NCI-H1694 (cell line): ENCODE measurements at places on chromosomes 2 and 18.

GRCh38 chr2:203155406-203155805, 83.4 kb upstream of the CYP20A1 start:
- DNase-seq = no peak

- DNase-seq = peak; percentile 73
These were observed at the start of gene SPOPL for GRCh38 chr2:138501425-138502254. TSS of gene SPOPL (plus strand) at chr2:138501770. CDS start at chr2:138550217, 48,447 bp downstream.

GRCh38 chr2:27138111-27138510, 1.1 kb downstream of the PRR30 start:
- DNase-seq = no peak

GRCh38 chr2:74383254-74383653, 3.1 kb upstream of the DCTN1 start:
- no peak for DNase-seq

DNA sequence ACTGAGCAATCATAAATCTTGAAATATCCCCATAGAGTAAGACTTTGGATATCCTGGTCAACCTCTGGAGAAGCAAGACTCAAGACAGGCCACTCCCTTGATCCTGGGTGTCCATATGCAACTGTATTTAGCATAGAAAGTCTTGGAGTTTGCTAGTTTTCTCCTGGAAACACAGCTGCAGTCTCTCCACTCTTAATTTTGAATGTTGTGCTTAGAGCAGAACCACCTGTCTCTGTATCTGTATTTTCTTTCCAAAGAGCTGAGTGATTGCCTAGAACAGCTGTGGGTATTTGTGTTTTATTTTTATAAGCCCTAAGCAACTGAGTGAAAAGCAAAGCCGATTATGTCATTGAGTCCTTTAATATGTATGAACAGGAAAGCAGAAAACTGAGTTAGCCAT, 64.1 kb upstream of the ADAM23 start:
- DNase-seq = peak; percentile 18

DNA sequence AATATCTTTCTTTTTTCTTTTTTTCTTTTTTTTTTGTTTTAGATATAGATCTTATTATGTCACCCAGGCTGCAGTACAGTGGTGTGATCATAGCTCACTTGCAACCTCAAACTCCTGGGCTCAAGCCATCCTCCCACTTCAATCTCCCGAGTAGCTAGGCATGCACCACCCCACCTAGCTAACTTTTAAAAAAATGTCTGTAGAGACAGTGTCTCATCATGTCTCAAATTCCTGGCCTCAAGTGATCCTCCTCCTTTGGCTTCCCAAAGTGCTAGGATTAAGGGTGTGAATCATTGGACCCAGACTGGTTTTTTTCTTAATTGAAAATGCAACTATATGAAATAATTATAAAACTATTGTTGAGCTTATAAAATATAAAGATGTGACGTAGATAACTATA, 9.8 kb upstream of the ZCCHC2 start:
- DNase-seq = no peak

DNA sequence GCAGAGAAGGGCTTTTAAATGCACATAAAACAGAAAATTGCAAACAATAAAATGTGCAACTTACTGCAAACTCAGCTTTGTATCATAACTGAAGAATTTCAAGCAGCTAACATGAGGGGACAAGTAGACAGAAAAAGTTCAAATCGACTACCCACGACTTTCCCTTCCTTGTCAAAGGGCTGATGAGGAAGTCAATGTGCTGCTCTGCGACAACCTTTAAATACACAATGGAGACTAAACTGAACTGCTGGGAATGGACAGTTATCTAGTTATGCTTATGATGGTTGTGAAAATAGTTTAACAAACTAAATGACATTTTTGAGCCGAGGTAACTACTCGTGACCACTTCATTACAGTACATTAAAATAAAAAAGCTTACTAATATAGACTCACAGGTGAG, 84.1 kb downstream of the INO80D start:
- DNase-seq = no peak

DNA sequence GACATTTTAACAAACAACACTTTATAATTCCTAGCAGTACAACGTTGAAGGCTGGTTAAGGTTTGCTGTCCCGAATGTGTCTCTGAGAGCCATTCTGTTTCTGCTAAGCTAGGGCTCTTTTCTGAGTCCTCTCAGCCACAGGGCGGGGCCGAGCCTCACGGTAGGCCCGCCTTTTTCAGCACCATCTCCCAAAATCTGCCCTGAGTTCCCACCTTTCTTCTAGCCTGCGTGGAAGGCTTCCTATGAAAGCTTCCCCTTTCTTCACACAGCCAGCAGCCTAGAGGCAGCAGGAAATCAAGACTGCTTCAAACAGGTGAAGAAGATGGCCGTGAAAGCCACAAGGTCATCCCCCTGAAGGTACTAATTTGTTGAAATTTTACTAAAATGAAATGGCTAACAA, 255.5 kb downstream of the CDH2 start:
- no peak for DNase-seq

DNA sequence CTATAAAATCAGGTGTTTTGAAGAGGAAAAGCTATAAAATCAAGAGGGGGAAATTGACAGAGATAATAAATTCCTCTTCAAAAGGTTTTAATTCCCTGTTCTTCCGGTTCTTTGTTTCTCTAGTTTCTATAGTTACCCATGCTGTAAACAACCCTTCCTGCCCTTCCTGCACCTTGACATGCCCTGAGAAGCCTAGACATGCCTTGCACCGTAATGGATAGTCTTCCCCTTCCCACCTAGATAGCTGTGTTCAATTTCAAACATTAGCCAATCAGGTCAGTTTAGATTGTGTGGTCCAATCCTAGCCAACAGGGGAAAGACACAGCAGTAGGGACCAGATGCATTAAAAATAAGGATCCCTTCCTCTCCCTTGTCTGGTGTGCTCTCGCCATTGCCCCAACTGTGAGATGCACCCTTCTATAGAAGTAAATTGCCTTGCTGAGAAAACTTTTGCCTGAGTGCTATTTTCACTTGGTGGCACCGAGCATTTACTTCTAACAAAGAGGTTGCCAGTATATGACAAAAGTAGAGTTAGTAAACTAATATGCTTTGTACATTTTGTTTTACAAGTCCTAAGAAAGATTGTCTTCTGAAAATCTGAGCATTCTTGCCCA, 27.1 kb downstream of the SULT1C4 start:
- no peak for DNase-seq

- DNase-seq = no peak
These were observed 1.5 kb downstream of the EPAS1 start for GRCh38 chr2:46298522-46299353.

GRCh38 chr2:67846370-67847070, 216.3 kb downstream of the C1D start:
- DNase-seq = peak; percentile 85

DNA sequence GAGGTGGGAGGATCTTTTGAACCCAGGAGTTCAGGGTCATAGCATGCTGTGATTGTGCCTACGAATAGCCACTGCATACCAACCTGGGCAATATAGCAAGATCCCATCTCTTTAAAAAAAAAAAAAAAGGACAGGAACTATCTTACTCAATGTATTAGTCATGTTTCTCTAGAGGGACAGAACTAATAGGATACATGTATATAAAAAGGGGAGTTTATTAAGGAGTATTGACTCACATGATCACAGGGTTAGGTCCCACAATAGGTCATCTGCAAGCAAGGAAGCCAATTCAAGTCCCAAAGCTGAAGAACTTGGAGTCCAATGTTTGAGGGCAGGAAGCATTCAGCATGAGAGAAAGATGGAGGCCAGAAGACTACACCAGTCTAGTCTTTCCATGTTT, 18.8 kb upstream of the CASP10 start:
- no peak for DNase-seq

DNA sequence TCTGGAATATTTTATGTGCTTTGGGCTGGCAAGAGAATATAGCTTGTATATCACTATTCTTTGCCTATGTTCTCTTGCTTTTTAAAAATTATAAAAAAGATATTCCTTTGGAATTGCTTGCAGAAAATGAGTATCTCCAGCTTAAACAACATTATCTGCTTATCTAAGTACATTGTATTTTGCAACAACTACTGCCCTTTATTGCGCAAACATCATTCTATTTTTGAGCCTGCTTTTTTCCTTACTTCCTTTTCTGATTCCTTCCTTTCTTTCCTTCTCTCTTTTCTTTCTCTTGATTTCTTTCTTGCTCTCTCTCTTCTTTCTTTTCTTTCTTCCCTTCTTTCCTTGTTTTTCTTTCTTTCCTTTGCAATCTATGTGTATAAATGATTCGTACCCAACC, 74.0 kb downstream of the UNC80 start:
- no peak for DNase-seq

GRCh38 chr2:110858993-110859701, 126.8 kb downstream of the ACOXL start:
- DNase-seq = no peak

GRCh38 chr2:199223791-199224190, 233.9 kb downstream of the SATB2 start:
- no peak for DNase-seq

DNA sequence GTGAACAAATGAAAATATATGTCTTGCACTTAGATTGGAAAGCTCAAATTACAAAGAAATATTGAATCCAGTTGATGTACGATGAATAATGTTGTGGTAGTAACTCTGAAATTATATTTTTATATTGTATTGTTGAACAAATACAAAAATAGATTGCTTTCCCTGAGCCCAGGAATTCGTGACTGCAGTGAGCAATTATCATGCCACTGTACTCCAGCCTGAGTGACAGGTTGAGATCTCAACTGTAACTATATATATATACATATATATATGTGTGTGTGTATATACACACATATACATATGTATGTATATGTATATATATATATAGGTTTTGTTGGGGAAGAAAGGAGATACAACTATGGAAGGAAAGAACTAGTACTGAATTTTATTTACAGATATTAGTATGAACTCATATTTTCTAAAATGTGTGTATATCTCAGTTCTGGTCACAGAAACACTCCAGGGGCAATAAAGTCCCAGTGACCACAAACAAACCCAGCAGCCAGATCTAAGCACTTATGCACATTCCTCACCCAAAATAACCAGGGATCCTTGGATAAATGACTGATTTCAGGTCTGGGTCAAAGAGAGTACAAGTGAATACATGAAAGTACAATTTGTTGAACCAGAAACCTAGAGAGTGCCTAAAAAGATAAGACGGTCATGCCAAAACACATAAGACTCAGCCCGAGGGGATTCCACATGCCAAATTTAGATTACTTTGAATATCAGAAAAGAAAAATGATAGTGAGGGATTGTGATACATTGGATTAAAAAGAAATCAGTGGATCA, 146.3 kb downstream of the TMX3 start:
- DNase-seq = no peak

GRCh38 chr2:16321256-16321655, 344.4 kb downstream of the CYRIA start:
- DNase-seq = no peak

DNA sequence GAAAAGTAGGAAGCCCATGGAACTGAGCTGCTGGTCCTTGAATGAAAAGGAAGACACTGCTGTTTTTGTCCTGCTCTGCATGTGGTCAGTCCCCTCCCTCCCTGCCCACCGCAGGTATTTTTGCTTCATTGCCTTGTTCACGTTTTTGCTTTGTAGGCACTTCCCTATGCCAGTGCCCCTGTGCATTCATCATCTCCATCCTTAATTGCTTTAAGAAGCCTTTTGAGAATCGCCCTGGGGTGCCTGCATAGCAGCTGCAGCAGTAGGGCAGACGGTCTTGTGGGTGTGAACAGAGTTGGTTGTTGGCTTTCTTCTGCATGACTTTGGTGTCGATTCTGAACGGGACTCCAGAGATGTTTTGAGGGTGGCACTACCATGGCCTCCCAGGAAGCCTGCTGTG, 97.0 kb downstream of the CABLES1 start:
- no peak for DNase-seq

- no peak for DNase-seq
These were observed 19.8 kb downstream of the USP40 start for GRCh38 chr2:233546774-233547173.

- no peak for DNase-seq
These were observed 40.2 kb upstream of the LAMA1 start for GRCh38 chr18:7157760-7158159.

GRCh38 chr2:98881153-98881650, 54.8 kb downstream of the CRACDL start:
- DNase-seq = no peak

DNA sequence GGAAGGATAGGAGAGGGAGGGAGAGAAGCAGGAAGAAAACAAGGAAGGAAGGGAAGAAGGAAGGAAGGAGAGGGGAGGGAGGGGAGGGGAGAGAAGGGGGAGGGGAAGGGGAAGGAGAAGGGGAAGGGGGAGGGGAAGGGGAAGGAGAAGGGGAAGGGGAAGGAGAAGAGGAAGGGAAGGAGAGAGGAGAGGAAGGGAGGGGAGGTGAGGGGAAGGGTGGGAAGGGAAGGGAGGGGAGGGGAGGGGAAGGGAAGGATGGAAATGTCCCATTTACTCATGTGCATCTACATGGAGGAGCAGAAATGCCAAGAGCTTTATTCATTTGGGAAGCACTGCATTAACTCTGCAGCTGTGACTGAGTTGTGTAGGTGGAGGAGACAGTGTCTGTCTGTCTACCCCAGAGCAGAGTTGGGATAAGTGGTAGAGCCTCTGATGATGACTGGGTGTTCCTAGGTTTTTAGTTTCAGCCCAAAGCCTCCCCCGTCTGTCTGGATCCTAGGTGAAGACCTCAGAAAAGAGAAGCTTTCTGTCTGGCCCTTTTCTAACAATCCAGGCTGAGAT, 131.3 kb downstream of the COL6A3 start:
- no peak for DNase-seq

DNA sequence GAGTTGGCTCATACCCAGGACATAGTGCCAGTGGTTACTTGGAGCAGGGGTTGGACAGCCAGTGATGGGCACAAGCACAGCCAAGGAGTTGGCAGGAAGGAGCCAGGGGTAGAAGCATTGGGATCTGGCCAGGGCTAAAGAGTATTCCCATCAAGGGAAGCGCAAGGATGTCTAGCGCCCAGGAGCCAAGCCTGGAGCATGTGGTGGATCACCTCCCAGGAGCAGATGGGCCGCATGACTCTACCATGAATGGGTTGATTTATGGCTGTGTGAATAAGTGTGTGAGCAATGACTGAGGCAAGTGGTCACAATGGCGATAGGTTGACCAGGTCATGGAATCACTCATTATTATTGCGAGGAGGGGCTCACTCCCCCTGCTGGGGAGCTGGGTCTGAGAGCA, 111.1 kb downstream of the FHOD3 start:
- DNase-seq = no peak

- DNase-seq = no peak
These were observed 193.5 kb upstream of the CCDC68 start for GRCh38 chr18:55152801-55153200.
